ENCODE measurements at places on chromosomes 6 and 20.

DNA sequence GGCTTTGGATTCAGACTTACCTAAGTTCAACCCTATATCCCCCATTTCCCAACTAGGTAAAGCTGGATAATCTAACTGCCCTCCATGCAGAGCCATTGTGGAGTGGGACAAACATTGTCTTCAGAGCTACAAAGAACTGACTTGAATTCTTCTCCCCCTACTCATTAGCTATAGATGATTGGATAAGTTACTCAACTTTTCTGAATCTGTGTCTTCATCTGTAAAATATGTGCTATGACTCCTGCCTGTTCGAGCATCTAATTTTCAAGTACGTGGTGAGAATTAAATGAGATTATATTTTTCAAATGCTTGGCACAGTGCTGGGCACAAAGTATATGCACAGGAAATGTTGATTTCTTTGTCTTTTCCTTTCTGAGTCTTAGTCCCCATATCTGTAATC lies 240.3 kb upstream of the TCF21 start:
- no peak for DNase-seq

DNA sequence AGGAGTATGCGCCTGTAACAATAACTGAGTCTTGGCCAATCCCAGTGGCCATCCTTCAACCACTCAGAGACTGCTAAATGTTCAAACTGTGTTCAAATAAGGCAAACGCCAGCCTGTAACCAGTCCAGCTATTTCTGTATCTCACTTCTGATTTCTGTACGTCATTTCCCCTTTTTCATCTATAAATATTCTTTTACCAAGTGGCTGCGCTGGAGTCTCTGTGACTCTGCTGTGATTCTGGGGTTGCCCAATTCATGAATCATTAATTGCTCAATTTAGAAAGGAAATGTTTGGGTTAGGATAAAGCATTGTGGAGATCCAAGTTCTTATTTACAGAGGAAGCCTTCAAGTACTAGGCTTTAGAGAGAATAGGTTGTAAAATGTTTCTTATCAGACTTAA lies 89.8 kb upstream of the UST start:
- DNase-seq, result no peak

- DNase-seq, result no peak
Measured at GRCh38 chr20:17917832-17918618, 50.6 kb downstream of the SNX5 start.

- DNase-seq, result no peak
Measured at GRCh38 chr6:134630508-134631121, 312.7 kb upstream of the SGK1 start.

GRCh38 chr6:140597181-140597580 lies 1222.7 kb upstream of the CITED2 start:
- DNase-seq, result no peak

DNA sequence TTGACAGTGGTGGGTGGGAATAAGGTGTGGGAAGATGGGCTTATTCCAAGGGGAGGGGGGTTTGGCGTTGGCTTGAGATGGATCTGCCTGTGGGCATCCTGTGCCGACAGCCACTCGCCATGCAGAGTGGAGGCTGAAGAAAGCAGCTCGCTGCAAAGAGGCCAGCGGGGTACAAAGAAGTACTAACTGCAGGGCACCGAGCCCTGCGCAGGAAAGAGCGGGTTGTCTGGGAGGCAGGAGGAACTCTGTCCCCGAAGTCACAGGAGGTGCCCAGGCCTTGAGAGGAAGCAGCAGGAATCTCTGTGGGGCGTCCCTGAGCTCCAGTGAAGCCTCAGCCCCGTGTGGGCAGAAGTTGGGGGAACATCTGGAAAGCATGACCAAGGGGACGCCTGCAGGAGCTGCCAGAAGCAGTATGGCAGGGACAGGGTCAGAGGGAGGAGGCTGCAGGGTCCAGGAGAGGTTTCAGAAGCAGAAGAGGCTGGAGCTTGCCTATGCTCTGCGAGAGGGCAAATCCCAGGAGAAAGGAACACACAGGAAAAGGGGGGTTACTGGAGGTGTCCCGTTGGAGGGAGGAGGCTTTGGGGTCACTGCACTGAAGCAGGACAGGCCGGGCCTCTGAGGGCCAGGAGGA lies 77.2 kb downstream of the THBS2 start:
- DNase-seq, result no peak

GRCh38 chr20:45909817-45910669 lies 1.9 kb downstream of the PLTP start:
- DNase-seq, result no peak

GRCh38 chr6:15255481-15255880 lies 9.6 kb downstream of the JARID2 start:
- DNase-seq, result no peak

- no peak for DNase-seq
Measured at GRCh38 chr20:37513779-37514359, 7.2 kb upstream of the NNAT start.

DNA sequence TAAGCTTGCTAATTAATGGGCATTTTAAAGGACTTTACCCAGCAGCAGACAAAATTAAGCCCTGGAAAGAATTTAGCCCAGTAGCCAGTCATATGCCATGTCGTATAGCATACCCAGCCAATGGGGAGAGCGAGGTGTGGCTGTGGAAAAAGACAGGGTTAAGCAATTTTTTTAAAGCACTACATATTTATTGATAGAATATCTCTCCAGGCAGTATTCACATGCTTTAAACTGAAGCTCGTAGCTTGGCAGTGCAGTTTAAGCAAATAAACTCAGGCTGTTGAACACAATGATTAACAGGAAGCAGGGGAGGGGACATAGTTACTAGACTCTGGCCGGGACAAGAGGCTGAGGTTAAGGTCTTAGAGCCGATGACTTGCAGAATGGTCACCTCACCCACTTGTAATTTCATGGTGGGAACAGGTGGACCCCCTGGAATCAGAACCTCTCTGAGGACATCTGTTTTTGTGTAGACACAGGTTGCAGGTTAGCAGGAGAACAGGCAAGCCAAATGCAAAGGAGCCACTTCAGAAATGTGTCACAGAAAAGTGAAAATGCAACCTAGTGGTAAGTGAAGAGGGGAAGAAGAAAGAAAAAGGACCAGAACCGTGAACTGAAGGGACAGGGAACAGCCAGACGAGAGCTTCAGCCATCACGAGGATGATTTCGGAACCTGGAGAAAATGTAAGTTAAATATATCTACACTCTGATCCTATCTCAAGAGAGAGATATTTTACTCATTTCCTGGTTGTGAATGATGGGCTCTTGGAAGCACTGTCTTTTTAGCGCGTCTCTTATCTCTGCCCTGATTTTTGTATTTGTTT lies 7.2 kb downstream of the GCNT2 start:
- peak; percentile 9 for DNase-seq

DNA sequence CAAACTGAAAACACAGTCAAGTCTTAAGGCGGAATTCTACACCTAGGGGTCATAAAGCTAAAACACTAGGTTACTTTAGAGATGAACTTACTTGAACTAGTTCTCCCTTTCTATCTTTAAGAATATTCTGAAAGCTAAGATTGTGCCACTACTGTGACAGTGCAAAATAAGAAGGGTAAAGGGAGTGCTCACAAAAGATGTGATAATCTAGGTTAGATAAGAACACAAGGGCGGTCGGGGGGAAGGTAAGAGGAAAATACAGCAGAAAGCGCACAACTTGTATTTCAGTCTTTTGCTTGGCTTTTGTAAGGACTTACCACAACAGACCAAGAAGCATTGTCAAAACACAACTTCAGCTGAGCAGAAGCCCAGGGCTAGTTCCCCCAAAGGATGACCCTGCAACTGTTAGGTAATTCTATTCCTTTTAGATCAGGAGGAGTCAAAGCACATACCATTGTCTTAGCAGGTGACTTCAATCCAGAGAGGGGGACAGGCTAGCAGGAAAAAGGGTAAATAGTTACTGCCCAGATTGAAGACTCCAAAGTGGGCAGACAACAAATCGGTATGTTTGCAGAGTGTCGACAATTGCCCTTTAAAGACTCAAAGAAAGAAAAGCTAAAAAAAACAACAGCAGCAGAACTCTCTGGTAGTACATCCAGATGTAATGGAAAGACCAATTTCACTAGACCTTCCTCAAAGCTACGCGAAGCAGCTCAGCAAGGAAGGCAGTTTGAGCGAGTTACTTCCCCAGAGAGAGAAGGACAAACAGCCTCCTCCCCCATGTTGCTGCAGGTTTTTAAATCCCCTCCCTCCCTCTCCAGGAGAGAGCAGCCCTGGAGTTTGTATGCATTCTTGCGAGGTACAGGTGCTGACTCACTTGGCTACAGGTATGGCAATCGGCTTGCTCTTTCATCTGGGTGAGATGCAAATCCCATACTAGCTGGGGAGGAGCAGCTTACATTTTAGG lies 59.0 kb downstream of the RIPOR2 start:
- no peak for DNase-seq

Measured in CD4-positive, alpha-beta T cell treated with Interleukin-6 at 100 ng/mL for 8 hours (primary cell).